NCI-H2171 (cell line): ENCODE measurements at places on chromosomes 16 and 17.

DNA sequence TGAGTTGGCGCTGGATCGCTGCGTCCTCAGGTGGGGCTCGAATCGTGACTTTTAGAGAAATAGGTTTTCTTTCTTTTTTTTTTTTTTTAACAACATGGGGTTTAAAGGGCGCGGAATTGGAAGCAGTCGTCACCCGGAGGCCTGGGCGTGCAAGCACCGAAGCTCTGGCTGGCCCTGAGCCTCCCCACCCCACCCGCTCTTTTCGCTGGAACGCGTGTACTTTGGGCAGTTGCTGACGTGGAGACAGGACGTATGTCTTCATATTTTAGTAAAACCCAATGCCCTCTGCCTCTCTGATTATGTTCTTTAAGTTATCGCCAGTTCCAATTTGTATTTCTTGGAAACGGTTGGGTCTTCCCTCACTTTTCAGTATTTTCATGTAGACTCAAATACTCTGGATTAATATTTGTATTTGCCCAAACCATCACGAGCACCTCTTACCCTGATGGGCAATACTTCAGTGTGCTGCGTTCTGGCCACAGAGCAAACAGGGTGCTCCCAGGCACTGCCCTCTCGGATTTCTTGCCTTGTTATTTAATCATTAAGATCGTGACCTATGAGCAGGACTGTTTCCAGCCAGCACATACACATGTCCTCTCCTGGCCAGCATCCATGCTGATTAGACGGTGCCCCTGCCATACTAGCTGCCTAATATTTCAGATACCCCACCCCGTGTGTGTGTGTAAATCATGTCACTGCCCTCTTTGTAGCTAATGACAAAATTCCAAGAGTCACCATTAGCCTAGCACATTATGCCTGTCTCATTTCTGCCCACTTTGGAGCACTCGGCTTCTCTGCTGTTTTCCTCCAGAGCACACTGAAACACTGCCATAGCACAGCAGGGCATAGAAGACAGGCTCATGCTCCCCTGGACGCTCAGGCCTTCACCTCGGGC lies 805 bp upstream of the C16orf95 start:
- no peak for DNase-seq

DNA sequence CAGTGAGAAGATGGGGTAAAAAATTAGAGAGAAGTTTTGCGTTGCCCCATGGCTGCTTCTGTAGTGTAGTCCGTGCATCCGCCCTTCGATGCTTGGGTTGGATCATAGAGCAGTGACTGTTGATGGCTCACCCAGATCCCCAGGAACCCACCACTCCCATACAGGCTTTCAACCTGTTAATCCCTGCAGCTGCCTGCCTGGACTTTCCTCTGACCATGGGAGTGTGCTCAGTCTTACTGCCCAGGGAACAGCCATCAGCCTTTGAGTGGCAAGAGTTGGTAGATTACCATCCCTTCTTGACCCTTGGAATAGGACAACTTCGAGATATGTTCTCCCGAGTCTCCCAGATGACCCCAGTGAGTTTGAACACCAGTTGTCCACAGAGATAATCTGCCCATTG lies 299.5 kb upstream of the HSBP1 start:
- DNase-seq: no peak

- no peak for DNase-seq
Observed at GRCh38 chr16:85570735-85571562, 42.2 kb upstream of the GSE1 start.

GRCh38 chr17:30229012-30229411 lies 6.5 kb downstream of the SLC6A4 start:
- DNase-seq: no peak

DNA sequence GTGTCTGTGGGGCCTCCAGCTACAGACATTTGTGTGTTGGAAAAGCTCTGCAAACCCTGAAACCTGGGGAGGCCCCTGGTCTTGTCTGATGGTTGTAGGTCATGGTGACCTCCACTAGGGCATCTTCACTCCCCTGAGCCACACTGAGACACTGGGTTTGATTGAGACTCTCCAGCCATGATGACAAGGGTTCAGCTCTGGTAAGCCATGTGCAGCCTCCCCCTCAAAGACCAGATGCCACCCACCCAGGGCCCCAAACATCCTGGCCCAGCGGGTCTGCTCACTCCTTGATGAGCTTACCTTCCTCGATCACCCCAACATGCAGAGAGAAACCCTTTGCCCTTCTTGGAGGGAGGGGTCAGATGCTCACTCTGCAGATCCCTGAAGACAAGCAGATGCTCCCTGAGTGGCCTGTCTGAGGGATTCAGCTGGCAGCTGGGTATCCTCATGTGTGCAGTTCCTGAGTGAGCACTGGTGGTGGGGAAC lies 101.6 kb downstream of the METRNL start:
- DNase-seq: no peak

- DNase-seq: no peak
Observed at GRCh38 chr16:15641753-15642556, 999 bp downstream of the MARF1 start.

- no peak for DNase-seq
Observed at GRCh38 chr17:59186850-59187249, 23.0 kb upstream of the SMG8 start.

- no peak for DNase-seq
Observed at GRCh38 chr17:37516127-37516571, 26.5 kb downstream of the DUSP14 start.

DNA sequence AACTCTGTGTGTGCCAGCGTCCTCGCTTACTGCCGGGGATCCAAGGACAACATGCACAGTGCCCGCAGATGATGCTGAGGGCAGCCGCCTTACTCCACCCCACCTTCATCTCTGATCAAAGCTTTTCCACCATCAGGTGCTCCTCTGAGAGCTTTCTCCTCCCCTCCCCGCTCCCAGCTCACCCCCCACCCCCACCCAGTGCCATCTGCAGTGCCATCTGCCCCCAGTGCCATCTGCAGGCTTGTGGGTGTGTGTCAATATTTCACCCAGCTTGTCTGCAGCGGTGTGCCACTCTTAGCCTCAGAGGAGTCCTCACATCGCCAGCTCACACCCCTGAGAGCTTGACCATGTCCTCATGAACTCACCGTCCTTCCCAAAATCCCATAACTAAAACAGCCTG lies 98.2 kb upstream of the NOL11 start:
- peak; percentile 57 for DNase-seq
